Vagina (tissue), 2 donors: ENCODE measurements at places on chromosomes 5 and 9.

DNA sequence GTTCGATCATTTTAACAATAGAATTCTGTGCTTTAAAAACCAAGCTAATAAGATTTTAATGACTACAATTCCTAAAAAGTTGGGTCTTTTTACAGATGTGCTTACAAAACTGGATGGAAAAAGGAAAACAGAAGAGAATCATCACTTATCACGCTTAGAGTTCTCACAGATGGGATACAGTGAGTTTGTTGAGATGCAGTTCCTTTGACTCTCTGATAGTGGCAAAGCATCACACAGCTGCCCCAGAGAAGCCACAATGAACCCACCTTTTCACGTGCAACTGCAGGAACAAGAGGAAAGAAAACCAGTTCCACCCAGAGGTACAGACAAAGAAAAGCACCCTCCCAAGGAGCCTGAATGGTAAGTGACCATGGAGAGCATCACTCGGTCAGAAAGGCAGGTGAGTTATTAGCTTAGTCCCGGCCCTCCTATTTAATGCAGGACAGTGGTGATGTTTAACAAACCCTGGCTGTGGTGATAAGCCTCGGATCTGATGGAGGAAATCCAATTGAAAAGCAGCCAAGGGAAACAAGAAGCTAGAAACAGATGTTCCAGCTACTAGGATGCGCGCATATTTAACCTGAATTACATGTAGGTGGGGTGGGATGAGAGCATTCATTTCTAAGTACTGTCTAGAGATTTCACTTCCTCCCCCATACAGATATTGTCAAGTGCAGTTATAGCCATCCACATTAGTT lies 167.7 kb downstream of the TARS1 start:
- DNase-seq: no peak

DNA sequence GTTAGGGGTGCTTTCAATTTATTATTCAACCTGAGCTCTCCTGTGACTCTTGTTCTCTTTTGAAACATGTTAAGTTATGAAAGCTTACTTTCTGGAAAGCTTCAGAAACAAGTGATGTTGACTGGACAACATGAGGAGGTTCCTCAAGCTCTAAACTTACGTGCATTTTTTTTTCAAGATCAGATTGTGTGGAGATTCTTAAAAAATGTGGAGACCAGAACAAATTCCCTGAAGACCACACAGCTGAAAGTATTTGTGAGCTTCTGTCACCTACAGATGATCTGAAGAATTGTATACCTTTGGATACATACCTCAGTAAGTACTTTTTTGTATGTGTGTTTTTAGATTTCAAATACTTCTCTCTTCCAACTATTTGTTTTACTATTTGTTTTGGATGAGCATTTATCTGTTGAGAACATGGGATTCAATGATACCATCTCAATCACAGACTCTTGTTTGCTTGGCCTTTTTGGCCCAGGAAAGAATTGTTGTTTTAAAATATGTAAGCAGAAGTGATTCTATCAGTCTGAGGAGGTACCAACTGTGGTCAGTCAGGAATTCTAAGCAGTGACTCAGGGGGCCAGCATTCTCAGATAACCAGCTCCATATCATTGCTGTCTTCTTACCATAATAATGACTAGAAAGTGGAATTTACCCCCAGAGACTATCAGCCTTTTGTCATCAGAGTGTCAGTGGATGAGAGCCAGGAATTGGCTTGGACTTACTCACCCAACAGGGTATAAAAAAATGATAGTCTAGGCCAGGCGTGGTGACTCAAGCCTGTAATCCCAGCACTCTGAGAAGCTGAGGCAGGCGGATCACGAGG lies 34.4 kb upstream of the GLIPR2 start:
- DNase-seq: no peak

DNA sequence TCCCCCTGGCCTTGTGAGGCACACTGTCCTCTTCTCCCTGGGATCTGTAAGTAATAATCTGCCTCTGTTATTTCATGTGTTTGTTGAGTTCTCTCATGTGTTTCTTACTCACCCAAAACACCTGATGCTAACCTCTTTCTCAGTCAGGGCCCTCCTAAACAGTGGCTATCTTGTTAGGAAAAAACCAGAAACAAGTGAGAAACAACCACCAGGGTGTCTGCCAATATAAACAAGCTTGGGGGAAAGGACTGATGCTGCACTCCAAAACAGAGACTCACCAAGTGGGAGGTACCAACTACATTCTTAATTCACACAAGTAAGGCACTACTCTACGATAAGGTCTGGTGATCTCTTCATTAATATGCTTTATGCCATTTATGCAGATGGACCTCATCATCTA lies 564.4 kb downstream of the SEMA5A start:
- DNase-seq: no peak

DNA sequence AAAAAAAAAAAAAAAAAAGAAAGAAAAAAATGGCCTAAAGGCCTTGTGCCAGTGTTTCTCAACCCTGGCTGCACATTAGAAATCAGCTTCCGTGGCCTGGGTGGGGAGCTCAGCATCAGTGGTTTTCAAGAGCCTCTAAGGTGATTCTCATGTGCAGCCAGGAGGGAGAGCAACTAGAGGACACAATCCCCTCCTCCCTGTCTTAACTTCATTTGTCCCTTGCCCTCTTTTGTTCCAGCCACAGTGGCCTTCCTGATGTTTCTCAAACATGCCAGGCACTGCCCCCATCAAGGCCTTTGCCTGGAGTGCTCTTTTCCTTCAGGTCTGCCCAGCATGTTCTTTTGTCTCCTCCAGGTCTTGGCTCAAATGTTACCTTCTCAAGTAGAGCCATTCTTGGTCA lies 42.4 kb downstream of the HOMER1 start:
- DNase-seq: no peak

GRCh38 chr9:81377921-81378320 lies 311.4 kb downstream of the TLE1 start:
- DNase-seq: no peak

- DNase-seq: no peak
Measured at GRCh38 chr9:89436326-89436725, 61.6 kb downstream of the SEMA4D start.

GRCh38 chr5:52656569-52657246 lies 131.0 kb upstream of the ITGA1 start:
- no peak for DNase-seq

GRCh38 chr9:18605766-18606180 lies 131.8 kb downstream of the ADAMTSL1 start:
- no peak for DNase-seq

- DNase-seq: no peak
Measured at GRCh38 chr5:77376609-77377300, 115.4 kb downstream of the WDR41 start.

DNA sequence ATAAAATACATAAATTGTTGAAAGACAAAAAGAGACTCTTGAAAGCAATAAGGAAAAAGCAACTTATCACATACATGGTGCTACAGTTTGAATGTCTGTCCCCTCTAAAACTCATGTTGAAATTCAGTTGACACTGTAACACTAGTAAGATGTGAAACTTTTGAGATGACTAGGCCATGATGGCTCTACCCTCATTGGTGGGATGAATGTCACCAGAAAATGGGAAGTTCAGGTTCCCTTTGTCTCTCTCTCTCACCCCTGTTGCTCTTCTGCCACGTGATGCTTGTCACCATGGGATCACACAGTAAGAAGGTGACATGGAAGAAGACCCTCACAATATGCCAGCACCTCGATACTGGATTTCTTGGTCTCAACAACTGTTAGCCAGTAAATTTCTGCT lies 50.3 kb upstream of the SPTLC1 start:
- DNase-seq: no peak

- no peak for DNase-seq
Measured at GRCh38 chr5:148569948-148570347, 84.4 kb downstream of the HTR4 start.

DNA sequence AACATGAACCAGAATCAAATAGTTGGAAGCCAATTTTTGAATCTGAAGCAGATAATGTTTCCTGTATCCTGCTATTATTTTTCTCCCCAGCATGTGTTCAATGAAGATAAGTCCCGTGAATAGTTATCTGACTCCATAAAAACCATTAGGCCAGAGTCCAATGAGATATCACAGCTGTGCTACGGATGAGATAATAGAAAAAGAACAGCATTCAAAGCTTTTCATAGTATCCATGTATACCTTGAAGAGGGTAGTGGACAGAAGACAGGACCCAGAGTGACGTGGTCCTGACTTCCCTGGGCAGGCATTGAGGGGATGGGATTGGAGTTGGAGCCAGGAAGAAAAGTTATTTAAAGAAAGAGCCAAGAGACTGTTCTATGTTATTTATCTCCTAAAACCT lies 50.7 kb upstream of the C6 start:
- no peak for DNase-seq
